ENCODE measurements at places on chromosomes 4 and X. TPM values are rescaled to one million over a fixed set of nuclear protein-coding genes. Genes with fewer than 3 reads are reported as not detected.

The NOX1 gene
- total RNA-seq, result not detected

The ODAPH gene
- not detected for total RNA-seq

The AWAT2 gene
- not detected for total RNA-seq

The PRDM8 gene
- 1.3 TPM for total RNA-seq

The AMER1 gene
- 1.9 TPM for total RNA-seq

The MAGEA2B gene
- total RNA-seq, result not detected

The SGCB gene
- 27.3 TPM for total RNA-seq

The DGKK gene
- total RNA-seq, result 0.41 TPM

The SMPX gene
- total RNA-seq, result not detected

The ALB gene
- total RNA-seq, result not detected

The WDFY3 gene
- total RNA-seq, result 128 TPM

The BMX gene
- not detected for total RNA-seq

The GRXCR1 gene
- total RNA-seq, result not detected

The PDLIM5 gene
- total RNA-seq, result 77.8 TPM

The TRO gene
- total RNA-seq, result 111 TPM

The IL13RA2 gene
- total RNA-seq, result 0.91 TPM

The ADAMTS3 gene
- total RNA-seq, result 14.2 TPM

The ARX gene
- 2.3 TPM for total RNA-seq

The PAGE3 gene
- total RNA-seq, result not detected

The LIMCH1 gene
- 52.4 TPM for total RNA-seq

The MBTPS2 gene
- 18.6 TPM for total RNA-seq

The ELF4 gene
- 12.1 TPM for total RNA-seq

The EOLA1 gene
- 19.1 TPM for total RNA-seq

The TXK gene
- total RNA-seq, result 1.7 TPM

The LRIT3 gene
- total RNA-seq, result 0.09 TPM

The RADX gene
- 10.8 TPM for total RNA-seq

The PAGE4 gene
- total RNA-seq, result not detected

The AKAP14 gene
- total RNA-seq, result not detected

The UGT2A1 gene
- 4.5 TPM for total RNA-seq

The HPGD gene
- total RNA-seq, result 0.08 TPM

The GK2 gene
- total RNA-seq, result not detected

The NSG1 gene
- 200 TPM for total RNA-seq

The ARHGAP24 gene
- 3.1 TPM for total RNA-seq

All from motor neuron (in vitro differentiated cells).